DMS53 (cell line): ENCODE measurements at places on chromosomes 7 and 10.
A peak's percentile ranks its signal among the peaks of the same experiment; 100 is the strongest.

GRCh38 chr10:75395932-75396630 lies 5.5 kb downstream of the ZNF503 start:
- DNase-seq, result peak; percentile 82

DNA sequence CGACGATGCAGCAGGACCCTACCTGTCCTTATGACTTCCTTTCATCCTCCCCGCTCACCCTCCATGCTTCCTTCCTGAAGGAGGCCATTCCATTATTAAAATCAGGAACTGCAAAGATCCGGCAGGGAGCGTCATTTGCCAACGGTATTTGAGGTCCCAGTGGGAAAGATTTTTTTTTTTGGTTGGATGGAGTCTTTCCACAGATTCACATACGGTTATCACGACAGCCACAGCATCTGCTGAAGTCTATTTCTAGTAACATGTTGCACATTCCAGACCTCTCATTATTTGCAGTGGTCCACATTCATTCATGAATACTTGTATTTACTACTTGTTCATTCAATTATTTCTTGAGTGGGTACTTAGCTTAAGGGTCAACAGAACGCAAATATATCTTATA lies 94.7 kb upstream of the LYZL2 start:
- DNase-seq, result no peak

DNA sequence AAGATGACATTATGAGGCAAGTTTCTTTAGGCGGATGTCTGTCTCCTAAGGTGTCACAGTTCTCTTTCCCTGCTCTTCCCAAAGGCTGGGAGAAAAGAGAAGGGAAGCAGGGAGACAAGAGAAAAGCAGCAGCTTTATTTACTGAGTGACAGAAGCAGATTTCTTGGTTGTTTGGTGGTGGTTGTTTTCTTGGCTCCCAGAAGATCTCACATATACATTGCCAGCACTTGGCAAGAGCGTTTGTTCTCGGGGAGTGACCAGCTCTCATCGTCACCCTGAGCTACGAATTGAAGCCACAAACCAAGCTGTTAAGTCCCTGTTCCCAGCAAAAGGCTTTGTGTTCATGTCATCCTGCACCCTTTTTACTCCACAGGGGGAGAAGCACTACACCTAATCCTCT lies 11.4 kb downstream of the CDHR3 start:
- DNase-seq, result peak; percentile 52

- no peak for DNase-seq
Measured at GRCh38 chr7:30048582-30048981, 20.4 kb downstream of the PLEKHA8 start.

- DNase-seq, result no peak
Measured at GRCh38 chr7:69603937-69604494, 5.7 kb downstream of the AUTS2 start.

DNA sequence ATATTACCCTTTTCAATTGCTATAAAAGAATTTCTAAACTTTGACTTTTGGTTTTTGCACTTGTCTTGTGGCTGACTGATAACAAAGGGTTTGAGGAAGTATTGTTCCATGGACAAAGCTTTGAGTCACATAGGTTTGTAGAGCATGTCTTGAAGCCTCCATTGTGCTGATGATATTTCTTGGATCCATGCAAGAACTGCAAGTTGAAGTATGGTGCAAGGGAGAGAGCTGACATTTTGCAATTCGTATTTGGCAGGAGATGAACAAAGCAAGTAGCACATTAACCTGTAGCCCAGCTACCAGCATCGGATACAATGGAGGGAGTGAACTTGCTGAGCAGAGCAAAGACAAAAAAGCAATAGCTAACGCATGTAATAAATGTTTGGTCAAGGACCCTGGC lies 23.4 kb downstream of the MGAM2 start:
- DNase-seq, result no peak

GRCh38 chr10:80493522-80494051 lies 39.5 kb downstream of the TSPAN14 start:
- peak; percentile 11 for DNase-seq

- DNase-seq, result no peak
Measured at GRCh38 chr7:111282626-111283025, 191.7 kb downstream of the LRRN3 start.

DNA sequence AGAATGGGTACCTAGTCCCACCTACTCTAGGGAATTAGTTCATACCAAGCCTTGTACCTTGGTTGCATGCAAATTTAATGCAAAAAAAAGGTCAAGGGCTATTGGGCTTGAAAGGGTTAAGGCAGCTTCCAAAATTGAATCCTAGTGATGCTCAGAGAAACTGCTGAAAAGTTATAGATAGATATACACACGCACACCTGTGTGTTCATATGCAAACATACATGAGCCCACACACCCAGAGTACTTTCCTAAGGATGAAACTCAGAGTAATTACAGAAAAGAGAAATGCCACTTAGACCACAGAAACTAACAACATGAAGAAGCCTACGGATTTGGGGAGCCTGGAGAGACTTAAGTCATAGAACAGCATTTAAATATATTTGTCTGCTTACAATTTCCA lies 1.5 kb downstream of the SLC25A13 start:
- DNase-seq, result no peak

DNA sequence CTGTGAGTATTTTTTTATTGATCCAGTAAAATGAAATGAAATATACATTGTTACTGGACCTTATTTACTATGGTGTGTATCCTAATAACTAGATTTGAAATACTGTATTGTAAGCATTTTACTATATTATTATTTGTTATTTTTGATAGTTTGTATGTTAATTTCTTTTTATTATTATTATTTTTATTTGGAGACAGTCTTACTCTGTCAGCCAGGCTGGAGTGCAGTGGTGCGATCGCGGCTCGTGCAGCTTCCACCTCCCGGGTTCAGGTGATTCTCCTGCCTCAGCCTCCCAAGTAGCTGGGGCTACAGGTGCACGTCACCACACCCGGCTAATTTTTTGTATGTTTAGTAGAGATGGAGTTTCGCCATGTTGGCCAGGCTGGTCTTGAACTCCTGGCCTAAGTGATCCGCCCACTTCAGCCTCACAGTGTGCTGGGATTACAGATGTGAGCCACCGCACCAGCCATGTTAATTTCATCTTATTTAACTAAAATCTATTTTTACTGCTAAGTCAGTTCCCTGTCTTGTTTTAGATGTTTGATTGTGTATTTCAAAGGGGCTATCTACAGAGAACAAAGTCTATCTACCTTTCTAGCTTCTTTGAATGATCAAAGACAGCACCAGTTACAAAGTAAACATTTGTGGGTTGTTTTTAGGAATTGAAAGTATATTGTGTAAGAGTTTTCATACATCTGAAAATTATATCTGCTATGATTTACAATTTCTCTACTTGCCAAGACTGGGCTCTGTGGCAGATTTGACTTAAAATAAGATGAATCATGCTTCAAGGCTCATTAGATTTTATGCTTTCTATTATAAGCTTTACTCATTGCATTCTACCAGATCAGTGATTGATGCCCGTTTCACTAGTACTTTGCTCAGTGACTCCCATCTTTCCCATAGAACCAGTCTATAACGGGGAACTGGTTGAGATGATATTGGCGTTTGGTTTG lies 41.6 kb downstream of the CDC123 start:
- no peak for DNase-seq

- no peak for DNase-seq
Measured at GRCh38 chr7:36490419-36490830, 100.8 kb downstream of the ANLN start.

DNA sequence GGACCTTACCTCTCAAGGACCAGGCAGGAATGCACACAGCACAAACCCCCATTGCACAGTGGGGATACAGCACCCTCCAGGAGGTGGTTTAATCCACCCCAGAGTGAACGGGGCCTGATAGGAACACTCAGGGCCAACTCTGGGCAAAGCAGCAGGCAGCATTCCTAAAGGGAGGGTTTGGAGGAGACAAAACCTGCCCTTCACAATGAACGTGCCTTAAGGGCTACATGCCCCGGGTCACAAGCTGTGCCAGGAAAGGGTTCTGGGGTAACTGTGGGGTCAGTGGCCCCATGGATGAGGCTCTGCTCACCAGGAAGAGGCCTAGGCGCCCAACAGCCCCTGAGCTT lies 1.1 kb downstream of the GPRIN2 start:
- DNase-seq, result peak; percentile 54

DNA sequence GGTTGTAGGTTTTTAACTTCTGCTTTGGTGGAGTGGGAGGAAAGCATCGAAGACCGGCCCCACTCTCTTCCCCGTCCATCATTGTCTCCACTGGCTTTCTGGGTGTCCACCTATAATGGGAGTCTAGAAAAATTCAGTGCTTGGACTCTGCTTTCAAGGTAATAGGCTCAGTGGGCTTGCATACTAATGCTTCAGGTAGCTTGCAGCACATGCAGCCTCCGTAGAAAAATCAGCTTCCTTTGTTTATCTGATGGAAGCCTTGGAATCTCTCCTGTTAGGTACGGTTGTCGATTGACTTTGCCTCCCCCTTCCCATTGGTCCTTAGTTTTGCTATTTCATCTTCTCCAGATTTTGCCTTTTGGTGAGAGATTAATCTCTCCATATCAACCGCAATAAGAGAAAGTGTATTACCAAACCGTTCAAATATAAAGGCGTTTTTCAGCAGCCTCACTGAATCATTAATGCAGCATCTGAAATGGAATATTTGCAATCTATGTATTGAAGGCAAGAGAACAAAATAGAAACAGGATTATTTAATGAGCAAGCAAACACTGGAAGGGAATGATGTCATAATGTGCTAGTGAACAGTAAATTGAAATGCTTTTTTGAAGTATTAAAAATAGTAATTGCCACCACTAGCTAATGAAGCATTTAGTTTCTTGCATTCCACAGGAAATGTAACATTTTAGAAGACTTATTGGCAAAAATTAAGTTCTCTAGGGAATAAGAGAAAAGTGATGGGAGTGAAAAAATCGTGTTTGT lies 944 bp downstream of the AVL9 start:
- peak; percentile 65 for DNase-seq

DNA sequence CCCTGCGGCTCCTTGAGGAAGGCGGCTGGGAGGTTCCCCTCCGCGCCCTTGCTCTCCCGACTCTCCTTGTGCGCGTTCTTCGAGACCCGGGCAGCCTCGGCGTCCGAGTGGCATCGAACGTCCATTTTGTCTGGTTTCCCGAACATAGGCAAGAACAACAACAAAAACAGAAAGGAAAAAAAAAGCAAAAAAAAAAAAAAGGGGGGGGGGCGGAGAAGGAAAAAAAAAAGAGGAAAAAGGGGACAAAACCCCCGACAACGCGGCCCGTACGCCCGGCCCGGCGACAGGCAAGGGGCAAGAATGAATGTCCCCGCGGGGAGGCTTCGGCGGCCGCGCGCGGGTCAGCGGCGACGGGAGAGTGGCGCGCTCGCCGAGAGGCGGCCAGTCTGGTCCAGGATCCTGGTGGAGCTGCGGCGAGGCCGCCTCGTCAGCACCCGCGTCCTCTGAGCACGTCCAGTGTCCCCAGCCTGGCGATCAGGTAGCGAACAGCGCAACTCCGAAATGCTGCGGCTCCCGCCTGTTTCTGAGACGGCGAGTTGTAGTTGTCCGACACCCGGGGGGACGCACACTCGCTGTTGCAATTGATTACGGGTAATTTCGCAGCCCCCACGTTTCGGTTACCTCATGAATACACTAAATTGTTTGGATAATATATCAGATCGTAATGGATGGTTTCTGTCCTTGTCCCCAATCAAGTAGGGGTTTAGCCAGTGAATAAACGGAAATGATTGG lies at the start of gene VAX1:
Gene VAX1, minus strand, starts transcription at position 360 of the 732 bp plus-strand sequence. Its CDS starts 214 bp downstream, at position 146.
- peak; percentile 64 for DNase-seq

- DNase-seq, result no peak
Measured at GRCh38 chr7:27202018-27202861, 2.3 kb upstream of the HOXA13 start.

- DNase-seq, result peak; percentile 26
Measured at GRCh38 chr10:111246814-111247452, 170.1 kb downstream of the ADRA2A start.

- peak; percentile 50 for DNase-seq
Measured at GRCh38 chr7:120949393-120949911, 1.1 kb upstream of the ING3 start.

GRCh38 chr7:130400120-130400572 lies 19.9 kb downstream of the CPA1 start:
- no peak for DNase-seq

GRCh38 chr10:12876266-12876665 lies 125.2 kb downstream of the CCDC3 start:
- no peak for DNase-seq

GRCh38 chr10:17241611-17242333 lies 13.7 kb downstream of the VIM start:
- no peak for DNase-seq

DNA sequence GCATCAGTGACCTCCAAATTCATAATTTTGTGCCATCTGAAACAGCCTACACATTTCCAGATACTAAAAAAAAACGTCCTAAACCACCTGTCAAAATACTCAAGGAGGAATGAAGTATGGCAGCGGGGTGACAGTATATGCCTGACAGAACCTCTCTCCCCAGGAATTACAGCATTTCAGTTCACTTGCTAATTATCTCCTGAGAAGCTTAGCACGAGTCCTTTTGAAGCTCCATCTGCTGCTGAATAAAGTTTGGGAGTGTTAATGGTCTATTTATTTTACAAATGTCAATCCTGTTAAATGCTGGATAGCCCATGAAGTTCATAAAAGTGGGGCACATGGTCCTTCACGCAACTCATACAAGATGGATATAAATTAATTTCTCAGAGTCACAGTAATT lies 29.4 kb upstream of the ANLN start:
- no peak for DNase-seq

DNA sequence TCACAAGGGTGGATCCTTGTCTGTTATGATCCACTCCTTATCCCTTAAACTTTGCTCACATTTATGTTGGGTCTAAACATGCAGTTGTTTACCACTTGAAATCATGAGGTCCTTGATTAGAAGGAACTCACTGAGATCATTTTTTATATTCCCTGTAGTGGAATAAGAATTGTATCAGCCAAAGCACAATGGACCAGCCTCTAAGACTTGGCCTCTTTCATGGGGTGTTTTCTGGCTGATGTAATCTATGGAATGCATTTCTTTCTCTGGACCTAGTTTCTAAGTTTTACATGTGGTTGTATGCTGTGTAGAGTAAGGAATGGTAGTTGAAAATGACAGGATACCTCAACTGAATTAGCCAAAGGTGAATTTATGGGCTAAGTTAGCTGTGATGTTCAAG lies 376.6 kb downstream of the SORCS3 start:
- no peak for DNase-seq

DNA sequence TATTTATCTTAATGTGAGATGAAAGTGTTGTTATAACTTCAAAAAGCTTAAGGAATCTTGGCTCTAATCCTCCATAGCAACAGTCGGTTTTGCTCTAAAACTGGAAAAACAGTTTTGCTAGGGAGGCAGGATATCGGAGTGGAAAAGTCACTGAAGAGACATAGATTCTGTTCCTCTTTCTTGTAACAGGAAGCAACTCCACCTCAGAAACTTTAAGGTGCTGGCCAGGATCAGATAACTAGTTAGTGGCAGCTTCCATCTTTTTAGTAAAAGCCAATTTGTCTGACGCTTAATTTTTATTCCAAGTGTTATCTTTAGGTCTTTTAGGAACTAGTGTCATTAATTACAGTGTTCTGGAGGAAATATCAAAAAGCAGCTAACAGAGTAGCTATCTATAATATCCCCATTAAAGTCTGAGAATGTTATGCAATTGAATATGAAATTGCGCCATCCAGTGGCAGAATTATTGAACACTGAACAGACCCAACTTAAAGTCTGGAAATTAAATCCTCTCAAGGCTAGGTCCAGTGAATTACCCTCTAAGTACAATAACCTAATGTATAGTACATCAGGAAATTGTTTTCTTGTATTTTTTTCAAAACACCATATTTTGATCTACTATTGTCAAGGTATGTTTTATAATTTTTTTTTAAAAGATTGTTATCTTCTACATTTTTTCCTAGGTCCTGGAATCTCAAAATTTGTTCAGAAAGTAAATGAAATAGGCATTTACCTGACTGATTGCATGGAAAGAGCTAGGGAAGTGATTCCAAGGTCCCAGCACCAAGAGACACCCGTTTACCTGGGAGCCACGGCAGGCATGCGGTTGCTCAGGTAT lies 65.9 kb upstream of the CC2D2B start:
- peak; percentile 84 for DNase-seq
